ENCODE measurements at places on chromosomes 4 and X. TPM values are rescaled to one million over a fixed set of nuclear protein-coding genes. Genes with fewer than 3 reads are reported as not detected.

DNA sequence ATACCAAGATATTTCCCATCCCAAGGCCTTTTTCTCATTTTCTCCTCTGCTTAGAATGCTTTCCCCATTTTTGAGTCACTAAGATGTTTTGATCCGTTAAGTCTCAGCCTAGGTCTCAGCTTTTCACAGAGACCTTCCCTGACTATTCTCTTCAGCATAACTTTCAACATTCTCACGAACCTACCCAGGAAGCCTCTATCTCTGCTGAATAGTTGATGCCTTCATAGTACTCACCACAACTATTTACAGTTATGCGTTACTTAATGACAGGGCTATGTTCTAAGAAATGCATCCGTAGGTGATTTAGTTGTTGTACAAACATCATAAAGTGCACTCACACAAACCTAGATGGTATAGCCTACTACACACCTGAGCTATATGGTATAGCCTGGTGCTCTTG, 64.5 kb downstream of the ARL9 start:
- DNase-seq: no peak

DNA sequence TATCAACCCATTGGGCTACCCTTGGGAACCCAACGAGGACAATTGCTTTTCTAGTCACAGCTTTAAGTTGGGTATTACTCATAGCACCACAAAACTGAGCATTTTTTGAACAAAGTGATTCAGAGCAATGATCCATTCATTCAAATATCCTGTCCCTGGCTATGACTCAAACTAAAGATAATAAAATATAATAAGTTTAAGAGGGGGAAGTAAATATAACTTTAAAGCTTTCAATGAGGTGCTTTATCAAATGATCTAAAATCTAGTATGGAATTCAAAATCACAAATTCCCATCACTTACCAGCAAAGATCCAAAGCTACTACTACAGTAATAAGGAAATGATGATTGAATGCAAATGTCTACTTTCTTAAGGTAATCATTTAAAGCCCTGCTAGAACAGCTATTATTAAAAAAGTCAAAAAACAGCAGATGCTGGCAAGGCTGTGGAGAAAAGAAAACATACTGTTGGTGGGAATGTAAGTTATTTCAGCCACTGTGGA, 39.8 kb upstream of the S100G start:
- no peak for DNase-seq

DNA sequence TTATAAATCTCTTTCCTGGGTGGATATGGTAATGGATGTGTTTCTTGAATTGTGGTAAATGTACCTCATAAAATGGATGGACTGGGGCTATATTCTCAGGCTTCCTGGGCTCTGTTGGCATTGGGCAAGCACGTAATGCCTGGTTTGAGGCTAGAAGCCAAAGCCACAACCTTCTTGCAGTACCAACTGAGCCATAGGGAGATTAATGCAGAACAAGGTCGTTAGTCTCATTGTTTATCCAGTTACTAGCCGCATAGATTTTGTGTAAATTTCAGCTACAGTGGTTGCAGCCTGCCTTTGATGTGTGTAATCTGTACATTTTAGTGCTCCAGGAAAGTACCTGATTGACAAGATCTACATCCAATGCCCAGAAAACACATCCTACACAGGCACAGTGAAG, 7.2 kb upstream of the LEF1 start:
- no peak for DNase-seq

GRCh38 chrX:136608295-136608933, 39.5 kb upstream of the CD40LG start:
- no peak for DNase-seq

DNA sequence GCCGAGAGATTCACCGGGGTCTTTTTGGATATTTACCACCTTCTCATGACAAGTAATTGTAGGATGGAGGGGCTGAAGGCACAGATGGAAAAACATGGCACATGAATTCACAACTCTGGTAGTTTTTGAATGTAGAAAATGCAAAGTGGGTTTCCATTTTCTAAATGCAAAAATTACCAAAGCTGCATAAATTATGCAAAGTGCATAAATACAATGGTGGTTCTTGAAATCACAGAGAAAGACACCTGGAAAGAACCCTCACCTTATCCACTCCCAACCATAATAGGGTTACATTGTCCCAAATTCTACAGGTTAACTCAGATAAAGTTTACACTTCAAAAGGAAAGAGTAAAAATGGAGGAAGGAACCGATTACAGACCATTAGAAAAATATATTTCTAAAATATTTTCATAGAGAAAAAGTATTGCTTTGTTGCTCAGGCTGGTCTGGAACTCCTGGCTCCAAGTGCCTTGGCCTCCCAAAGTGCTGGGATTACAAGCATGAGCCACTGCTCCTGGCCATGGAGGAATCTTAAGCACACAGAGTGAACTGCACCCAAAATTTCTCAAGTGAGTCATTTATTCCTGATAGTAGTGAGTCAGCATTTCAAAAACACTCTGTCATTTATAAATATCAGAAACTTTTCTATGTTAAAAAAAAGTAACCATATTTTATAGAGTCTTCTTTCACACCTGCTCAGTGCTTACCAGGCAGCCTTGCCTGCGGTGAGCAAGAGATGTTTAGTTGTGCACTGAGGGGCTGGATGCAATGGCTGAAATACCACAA, 101.4 kb downstream of the FIP1L1 start:
- DNase-seq: no peak

DNA sequence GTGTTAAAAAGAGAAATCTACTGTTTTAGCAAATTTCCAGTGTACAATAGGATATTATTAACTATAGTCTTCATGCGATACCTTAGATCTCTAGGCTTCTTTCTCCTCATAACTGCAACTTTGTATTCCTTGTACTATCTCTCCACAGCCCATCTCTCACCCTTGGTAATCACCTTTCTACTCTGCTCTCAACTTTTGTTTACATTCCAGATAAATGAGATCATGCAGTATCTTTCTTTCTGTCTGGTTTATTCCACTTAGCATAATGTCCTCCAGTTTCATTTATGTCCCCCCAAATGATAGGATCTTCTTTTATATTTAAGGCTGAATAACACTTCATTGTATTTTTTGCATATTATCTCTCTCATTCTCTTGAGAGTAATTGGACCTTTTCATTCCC, 165.5 kb downstream of the HS3ST1 start:
- DNase-seq: no peak

The CT45A9 gene
- not detected for total RNA-seq

The TNIP2 gene
- total RNA-seq: 25.4 TPM

Measured in glutamatergic neuron (in vitro differentiated cells).